Fibroblast of the conjunctiva (primary cell): ENCODE measurements at places on chromosomes 1 and 21.

GRCh38 chr1:5906116-5906515 lies 86.1 kb downstream of the NPHP4 start:
- no peak for DNase-seq

- DNase-seq: no peak
Measured at GRCh38 chr1:107414550-107414949, 273.7 kb downstream of the NTNG1 start.

GRCh38 chr1:150320667-150320978 lies 710 bp upstream of the PRPF3 start:
- no peak for DNase-seq

- no peak for DNase-seq
Measured at GRCh38 chr1:19257178-19257914, 5.7 kb downstream of the MRTO4 start.

DNA sequence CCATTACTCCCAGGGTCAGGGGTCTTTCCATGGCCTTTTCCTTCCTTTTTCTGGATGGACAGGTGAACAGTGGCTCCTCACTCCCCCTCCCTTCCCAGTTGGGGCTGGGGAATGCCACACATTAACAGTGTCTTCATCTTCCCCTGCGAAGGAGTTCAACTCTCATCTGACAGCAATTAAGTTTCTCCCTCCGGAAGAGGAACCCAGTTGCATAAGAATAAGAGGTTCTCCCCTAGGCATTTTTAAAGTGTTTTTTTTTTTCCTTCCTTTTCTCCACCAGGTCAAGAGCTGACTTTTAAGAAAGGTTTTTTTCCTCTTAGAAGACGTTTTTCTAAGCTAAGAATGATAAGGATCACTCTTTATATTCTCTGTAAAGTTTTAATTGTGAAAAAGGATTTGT lies 42.3 kb upstream of the FASLG start:
- DNase-seq: no peak

DNA sequence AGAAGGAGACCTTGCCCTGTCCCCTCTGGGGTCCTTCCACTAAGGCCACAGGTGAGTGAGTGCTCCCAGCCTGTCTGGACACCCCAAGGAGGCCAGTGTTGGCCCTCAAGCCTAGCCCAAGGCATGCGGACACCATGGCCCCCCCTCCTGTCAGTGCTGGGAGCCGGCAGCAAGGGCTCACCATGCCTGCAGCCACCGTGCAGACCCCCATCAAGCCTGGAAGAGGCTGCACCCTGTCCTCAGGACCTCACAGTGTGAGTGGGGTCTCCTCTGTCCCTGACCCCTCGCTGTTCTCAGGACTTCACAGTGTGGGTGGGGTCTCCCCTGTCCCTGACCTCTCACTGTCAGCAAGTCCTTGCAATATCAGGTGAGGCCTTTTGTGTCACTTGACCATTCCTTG lies 33.2 kb upstream of the PRSS38 start:
- no peak for DNase-seq

GRCh38 chr1:152049291-152050083 lies 12.7 kb upstream of the S100A11 start:
- DNase-seq: peak; percentile 17

DNA sequence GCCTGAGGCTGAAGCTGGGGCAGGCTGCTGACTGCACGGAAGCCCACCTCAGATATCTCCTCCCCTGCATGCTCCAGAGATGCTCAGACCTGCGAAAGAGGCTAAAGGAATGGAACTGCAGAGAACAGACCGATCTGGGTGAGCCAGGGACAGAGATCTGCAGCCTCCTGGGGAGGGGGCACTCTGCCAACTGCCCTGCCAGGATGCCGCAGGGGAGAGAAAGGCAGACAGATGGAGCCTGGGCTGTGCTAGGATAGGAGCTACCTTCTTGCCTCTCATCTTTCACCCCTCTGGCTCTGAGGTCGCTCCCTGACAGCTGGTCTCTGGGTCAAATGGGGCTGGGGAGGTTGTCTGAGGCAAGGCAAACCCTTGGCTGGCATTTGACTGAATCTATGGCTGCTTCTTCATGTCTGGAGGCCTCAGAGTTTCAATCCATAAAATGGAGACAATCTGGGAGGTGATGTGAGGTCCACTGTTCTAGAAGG lies 238.2 kb downstream of the GRIK3 start:
- DNase-seq: no peak

DNA sequence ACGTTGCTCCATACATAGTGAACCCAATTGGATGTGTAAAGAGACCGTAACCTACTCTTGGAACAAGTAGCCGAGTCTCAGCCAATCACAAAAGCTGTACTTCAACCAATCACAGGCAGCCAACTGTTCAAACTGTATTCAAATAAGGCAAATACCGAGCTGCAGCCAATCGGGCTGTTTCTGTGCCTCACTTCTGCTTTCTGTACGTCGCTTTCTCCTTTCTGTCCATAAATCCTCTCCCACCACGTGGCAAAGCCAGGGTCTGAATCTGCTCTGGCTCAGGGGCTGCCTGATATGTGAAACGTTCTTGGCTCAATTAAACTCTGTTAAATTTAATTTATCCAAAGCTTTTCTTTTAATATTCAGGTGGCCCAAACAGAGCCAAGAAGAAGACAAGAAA lies 210.3 kb downstream of the URB2 start:
- DNase-seq: no peak

DNA sequence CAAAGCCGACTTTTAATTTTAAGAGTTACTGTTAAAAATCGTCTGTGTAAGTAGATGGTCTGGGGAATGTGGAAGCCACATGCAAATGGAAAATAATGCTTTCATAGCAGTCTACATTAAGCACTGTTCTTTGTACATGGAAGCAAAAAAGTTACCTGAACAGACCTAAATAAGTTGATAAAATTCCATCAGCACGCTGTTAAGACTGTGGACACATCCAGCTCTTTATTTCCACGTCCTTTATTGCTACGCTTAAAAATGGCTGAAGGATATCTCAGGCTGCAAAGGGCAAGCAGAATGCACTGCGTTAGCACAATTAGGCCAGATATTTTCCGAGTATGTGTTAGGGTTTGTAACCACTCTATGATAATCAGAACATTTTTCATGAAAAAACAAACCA lies 22.3 kb downstream of the NR5A2 start:
- no peak for DNase-seq

DNA sequence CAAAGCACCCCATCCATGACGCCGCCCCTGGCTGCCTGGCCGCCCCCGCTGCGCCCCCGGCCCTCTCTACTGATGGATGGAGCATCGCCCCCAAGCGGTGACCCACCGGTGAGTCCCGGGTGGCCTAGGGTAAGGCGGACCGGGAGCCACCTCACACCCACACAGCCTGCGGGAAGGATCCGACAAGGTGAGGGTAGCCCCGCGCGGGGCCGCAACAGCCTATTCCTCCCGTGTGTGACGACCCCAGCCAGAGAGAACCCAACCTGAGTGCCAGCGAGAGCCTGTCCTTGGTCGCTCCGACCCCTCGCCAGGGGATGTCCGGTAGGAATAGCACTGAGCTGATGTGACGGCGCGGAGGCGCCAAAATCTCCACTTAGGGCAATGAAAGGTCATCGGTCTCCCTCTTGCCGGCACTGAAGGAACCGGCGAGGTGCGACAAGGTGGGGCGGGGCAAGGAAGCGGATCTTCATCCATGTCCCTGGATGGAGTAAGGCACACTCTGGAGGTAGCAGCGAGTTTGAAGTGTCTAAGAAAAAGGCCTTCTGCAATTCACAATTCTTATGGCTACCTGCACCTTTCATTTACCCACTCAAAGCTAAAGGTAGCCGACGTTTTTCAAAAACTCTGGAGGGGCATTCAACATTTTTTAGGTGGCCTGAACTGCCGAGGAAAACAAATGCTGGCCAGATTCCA lies 19.7 kb upstream of the CHIA start:
- DNase-seq: no peak
